Dermis blood vessel endothelial cell (primary cell): ENCODE measurements at places on chromosomes 16 and 17.

DNA sequence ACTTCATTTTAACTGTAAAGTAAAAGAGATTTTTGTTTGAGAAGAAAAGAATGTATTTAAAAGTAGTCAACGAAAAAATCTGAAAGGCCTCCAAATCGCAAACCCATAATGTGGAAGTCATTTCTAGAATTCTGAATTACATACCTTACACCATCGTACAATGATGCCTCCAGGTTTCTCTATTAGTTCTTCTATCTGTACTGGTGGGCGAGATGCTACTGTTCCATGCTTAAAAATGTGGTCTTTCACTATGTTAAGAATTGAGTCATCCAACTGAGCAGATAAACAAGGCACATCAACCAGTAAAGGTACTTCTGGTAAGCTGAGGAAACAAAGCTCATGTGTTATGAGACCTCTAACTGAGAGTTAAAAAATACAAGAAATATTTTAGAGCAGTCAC is 28.5 kb downstream of the CRLF3 start:
- no peak for DNase-seq

DNA sequence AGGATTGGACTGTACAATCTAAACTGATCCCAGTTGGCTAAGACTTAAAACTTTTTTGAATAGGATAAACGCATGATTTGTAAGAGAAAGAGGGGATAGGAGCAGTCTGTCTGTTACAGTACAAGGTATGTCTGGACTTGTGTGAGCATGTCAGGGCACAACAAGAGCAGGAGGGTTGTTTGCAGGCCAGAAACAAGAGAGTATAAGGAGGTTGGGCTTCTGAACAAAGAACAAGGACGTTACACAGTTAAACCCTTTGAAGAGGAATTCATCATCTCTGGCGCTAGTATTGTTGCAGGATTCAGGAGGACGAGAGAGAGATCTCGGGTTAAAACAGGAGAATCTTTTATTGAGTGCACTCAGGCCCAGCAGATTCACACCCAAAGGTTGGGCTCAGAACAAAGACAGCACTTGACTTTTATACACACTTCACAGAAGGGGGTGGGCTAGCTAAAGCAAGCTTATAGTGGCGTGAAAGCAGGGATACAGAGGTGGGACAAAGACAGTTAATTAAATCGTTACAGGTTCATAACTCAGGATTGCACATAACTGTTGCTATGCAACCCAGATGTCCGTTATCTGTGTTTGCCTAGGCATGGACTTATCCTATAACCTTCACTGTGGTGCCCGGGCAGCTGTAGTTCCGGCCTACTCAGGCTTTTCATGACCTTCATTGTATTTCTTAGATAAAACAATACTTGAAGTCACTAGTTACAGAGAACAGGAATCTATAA is 34.3 kb downstream of the SEC14L1 start:
- peak; percentile 90 for DNase-seq

DNA sequence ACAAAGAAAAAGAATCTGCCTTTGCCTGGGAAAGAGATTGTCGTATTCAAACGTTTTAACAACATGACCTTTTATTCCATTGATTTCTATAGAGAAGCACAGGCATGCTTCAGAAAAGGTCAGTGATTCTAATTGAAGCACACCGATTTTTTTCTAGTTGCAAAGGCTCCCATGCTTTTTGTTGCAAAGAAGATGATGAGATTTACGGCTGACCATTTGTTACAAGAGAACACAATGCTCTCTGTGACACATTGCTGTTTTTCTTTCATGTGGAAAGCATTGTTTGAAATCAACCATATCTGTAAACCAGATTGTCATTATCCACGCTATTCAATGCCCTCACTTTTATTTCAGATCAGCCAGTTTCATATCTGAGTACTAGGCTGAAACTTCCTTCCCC is 99.8 kb downstream of the NLK start:
- DNase-seq: peak; percentile 13

GRCh38 chr17:62655656-62656055 is 28.2 kb downstream of the MRC2 start:
- DNase-seq: no peak

- DNase-seq: no peak
These were observed 204.1 kb downstream of the COPRS start for GRCh38 chr17:31654936-31655335.

GRCh38 chr17:57645950-57646665 is 99.0 kb downstream of the CCDC182 start:
- DNase-seq: no peak
